ENCODE measurements at places on chromosomes 1 and 21. TPM values are rescaled to one million over a fixed set of nuclear protein-coding genes. Genes with fewer than 3 reads are reported as not detected.
A peak's percentile ranks its signal among the peaks of the same experiment; 100 is the strongest.

- H3K4me3 ChIP-seq = no peak overlapping the region
- no peaks in the 10 kb centered on the region for H3K36me3 ChIP-seq
- no peak overlapping the region for H3K27ac ChIP-seq
- H3K27me3 ChIP-seq = no peaks in the 10 kb centered on the region
Observed at GRCh38 chr1:58618303-58618702, 41.3 kb upstream of the TACSTD2 start.

Gene CITED4
- 4.3 TPM for polyA plus RNA-seq

Gene RBBP4
- polyA plus RNA-seq = 159 TPM

- no peaks in the 10 kb centered on the region for H3K36me3 ChIP-seq
- no peaks in the 10 kb centered on the region for H3K27me3 ChIP-seq
Observed at GRCh38 chr21:43291347-43291950, 122.6 kb downstream of the CRYAA start.

Gene TSSK3
- polyA plus RNA-seq = 6.1 TPM

Gene IFI44L
- 1.8 TPM for polyA plus RNA-seq

GRCh38 chr1:85001742-85002141, 4.8 kb upstream of the MCOLN2 start:
- no peak overlapping the region for H3K4me3 ChIP-seq
- no peak for DNase-seq
- H3K27me3 ChIP-seq = peaks cover 47% of the 10 kb centered on the region

GRCh38 chr1:162627662-162628296, 4.5 kb upstream of the DDR2 start:
- no peak overlapping the region for H3K27ac ChIP-seq
- DNase-seq = peak; percentile 8
- H3K4me1 ChIP-seq = peaks cover 6% of the 10 kb centered on the region

Measured in large intestine (tissue), 12 donors.